ENCODE measurements at places on chromosomes 2 and 18.

- DNase-seq, result no peak
Observed at GRCh38 chr18:2173486-2173885, 397.8 kb downstream of the METTL4 start.

GRCh38 chr2:239305222-239305575, 95.6 kb downstream of the HDAC4 start:
- no peak for DNase-seq

DNA sequence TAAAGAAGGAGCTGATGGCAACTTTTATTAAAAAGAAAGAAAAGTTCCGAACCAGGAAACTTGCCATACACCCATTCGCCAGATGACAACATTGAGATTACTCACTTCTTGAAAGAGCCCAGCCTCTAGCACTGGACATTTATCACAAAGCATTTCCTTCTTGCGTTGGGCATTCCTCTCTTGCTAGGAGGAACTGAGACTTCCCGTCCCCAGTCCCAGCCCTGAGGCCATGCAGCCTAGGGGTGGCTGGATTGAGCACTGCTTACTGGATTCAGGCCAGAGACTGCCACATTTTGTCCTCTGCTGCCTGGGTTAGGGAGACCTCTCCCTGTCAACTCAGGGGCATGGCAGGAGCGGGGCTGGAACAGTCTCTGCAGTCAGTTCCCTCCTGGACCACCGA, 80.1 kb downstream of the SDC1 start:
- no peak for DNase-seq

DNA sequence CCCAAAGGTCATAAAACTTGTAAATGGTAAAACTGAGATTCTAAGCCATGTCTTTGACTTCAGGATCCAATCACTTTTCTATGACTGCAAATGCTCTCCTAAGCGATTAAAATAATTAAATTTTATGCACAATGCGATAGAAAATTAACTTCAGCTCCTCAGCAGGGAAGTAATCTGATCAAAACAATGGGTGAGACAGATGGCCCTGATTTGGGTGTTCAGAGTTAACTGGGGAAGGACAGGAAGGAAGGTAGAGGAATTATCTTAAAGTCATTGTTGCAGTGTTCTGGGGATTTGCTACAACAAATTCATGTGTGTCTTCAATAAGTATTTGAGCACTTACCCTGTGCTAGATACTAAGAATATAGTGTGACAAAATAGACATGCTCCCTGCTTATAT, 446.0 kb upstream of the MEX3C start:
- no peak for DNase-seq

DNA sequence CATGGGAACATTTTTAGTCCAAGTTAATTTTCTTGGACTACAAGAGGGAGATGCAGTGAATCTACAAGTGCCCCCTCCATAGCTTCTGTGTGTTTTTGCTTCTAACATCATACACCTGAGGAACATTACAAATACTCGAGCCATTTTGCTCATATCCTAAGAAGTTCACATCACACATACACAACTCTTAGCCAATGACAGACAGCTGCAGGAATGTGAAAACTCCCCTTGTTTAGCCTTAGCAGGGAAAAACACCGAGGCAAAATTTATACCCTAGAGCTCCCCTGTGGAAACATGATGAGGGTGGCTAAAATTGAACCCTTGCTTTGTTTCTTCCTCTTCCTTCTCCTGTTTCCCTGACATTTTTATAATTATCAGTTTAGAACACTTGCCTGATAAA, 928.3 kb upstream of the NRXN1 start:
- no peak for DNase-seq

GRCh38 chr2:202361108-202361507, 15.0 kb upstream of the BMPR2 start:
- DNase-seq, result no peak

GRCh38 chr2:119282996-119283511, 59.4 kb downstream of the STEAP3 start:
- DNase-seq, result no peak

All from NK-92 treated with Interleukin-12 subunit alpha and Interleukin-12 subunit beta, amount 100 ng/mL, for 24 hours (cell line).